ENCODE measurements at places on chromosomes 3 and 15.

DNA sequence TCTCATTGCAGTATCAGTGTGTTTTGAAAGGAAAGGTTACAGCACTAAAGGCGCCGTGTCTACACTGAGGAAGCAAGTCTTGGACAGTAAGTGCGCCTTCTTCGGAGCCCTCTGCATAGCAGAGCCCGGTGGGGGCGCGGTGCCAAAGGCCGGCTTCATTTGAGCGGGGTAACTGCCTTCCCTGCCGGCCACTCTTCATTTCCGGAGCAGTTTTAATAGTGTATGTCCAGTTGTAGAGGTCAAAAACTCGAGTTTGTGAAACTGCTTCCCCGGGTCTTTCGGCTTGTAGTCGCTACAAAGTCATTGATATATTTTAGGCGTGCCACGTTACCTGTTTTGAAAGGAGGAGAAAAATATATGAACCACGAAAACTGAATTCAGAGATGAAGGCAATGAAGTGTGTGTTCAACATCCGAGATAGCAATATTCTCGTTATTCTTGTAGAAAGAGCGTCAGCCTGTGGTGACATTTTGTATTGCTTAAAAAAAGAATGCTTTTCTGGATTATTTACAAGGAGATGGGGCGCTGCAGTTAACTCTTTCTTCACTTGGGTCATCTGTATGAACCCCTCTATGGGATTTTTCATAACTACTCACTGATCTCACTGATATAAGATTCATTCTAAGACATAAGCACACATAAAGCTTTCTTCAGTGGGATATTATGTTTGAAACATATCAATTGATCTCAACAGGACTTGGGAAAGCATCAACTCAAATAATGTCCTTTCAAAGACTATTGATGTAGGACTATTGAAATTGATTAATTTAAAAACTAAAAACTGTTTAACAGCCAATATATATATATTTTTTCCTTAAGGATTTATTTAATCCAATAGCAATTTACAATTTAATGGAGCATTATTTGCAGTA is 3.0 kb downstream of the ALCAM start:
- peak; percentile 12 for DNase-seq

- no peak for DNase-seq
Observed at GRCh38 chr3:133459400-133459799, 59.5 kb downstream of the BFSP2 start.

- no peak for DNase-seq
Observed at GRCh38 chr3:108008931-108009639, 81.7 kb downstream of the CD47 start.

DNA sequence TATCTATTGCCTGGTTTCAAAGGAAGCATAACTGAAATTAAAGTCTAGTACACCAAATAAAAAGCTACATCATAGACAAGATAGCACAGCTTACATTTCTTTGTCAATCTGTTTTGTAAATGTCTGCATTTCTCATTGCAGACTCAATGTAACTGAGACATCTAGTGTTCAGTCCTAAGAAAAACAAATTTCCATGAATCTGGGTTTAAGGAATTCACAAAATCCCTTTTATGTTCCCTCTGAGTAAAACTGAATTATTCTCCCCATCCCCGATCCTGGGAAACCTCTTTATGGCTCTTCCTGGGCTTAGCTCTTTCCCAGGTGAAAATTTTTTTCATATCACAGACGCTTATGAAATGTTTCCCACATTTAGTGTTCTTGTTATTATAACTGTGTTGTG is 21.6 kb upstream of the RASA2 start:
- DNase-seq, result no peak

DNA sequence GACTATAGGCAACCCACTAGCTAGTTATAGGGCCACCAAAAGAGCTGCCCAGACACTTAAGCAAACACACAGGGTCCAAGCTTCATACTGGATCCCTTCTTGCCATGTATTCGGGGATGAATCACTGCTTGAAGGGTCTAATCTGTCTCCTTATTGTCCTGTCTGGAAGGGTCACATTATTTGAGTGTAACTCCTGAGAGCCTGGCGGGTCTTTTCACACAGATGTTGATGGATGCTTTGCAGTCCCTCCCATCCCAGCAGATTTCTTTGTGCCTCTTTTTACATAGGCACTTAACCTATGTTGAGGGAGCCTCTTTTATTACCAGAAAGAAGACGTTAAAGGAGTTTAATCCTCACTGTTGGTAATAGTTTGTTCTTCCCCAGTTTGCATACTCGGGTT is 56.6 kb downstream of the BBX start:
- DNase-seq, result no peak

- no peak for DNase-seq
Observed at GRCh38 chr15:77208241-77208640, 137.3 kb upstream of the TSPAN3 start.

DNA sequence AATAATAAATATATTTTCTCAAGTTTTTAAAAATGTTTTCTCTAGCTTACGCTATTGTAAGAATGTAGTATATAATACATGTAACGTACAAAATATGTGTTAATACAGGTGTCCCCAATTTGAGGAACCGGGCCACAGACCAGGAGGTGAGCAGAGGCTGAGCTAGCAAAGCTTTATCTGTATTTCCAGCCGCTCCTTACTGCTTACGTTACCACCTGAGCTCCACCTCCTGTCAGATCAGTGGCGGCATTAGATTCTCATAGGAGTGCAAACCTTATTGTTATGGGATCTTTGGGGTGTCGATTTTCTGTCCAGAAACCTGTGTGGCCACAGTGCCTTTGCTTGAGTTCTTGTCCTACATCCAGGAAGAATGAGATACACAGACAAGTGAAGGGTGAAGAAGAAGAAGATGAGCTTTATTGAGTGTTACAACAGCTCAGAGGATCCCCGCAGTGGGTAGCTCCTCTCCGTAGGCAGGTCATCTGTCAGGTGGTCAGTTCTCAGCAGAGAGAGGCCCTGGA is 9.9 kb upstream of the TRIM59 start:
- DNase-seq, result no peak

DNA sequence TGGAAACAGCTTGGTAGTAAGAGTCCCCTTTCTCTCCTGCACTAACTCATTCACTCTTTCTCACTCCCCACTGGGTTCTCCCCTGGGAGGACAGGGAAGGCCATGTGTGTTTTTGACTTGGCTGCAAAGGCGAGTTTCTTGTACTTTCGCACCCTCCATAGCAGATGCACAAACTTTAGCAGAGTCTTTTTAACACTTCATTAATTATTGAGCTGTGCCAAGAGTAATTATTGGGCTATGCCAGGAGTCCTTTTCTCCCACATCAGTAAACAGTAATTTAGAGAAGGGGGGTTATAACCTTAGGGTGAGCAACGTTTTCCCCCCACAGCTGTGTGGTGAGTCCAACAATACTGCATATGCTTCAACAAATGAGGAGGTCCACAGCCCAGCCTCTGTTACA is 224.4 kb upstream of the ATP11B start:
- no peak for DNase-seq

DNA sequence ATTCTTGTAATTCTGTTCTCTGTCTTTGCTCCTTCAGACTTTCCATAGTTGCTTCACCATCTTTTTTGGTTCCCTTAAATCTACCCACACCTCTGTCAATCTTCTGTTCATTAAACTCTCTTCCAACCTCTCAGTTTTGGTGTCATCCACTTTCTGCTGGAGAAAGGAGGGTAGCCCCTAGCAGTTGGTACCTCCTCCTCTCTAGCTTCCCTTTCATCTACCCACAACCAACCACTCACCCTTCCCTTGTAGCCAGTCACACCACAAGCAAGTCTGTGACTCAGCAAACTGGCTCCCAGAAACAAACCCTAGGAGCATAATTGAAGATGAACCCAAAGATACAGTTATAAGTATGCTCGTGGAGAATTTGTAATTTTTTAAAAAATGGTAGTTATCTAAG is 318.6 kb downstream of the FHIT start:
- DNase-seq, result no peak

DNA sequence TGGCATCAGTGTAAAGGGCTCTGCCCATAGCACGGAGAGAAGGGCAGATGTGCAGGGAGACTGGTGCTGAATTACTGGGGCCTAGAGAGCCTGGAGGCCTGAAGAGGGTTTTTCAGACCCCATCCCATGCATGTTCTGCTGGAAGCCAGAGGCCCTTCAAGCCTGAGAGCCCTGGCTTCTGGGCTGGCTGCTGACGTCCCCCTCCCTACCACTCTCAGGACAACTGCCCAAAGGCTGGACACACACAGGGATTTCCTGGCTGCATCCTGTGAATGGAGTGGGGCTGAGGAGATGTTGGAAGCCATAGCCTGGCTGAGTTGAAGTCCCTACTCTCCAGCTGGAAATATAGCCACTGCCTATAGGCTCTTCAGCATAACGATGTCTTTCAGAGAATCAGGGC is 16.9 kb upstream of the DOCK3 start:
- no peak for DNase-seq

GRCh38 chr3:133777807-133778568 is 27.6 kb upstream of the SRPRB start:
- no peak for DNase-seq

DNA sequence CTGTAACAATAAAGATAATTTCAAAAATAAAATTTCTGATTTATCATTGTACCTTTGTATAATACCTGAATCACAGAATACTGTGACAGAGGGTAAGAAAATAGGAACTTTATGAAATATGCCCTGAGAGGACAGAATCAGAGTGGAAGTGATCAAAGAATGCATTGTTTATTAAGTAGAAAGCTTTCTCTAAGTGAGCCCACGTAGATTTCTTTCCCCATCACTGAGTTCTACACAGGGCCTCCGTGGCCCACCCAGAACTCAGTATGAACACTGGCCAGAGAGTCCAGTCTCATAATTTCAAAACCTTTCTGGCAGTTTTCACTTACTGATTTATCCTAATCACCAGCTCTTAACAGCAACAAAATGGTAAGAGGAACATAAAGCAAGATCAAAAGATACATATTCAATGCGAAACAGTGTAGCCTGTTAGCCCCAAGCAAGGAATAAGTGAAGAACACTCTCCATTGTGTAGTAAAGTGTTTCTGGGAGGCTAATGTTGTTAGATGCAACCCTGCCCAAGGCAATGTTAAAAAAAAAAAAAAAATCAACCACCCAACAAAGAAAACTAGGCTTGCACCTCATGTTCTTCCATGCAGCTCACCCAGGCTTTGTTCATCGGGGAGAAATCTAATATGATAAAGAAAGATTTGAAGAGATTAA is 341.3 kb downstream of the LSAMP start:
- DNase-seq, result no peak

DNA sequence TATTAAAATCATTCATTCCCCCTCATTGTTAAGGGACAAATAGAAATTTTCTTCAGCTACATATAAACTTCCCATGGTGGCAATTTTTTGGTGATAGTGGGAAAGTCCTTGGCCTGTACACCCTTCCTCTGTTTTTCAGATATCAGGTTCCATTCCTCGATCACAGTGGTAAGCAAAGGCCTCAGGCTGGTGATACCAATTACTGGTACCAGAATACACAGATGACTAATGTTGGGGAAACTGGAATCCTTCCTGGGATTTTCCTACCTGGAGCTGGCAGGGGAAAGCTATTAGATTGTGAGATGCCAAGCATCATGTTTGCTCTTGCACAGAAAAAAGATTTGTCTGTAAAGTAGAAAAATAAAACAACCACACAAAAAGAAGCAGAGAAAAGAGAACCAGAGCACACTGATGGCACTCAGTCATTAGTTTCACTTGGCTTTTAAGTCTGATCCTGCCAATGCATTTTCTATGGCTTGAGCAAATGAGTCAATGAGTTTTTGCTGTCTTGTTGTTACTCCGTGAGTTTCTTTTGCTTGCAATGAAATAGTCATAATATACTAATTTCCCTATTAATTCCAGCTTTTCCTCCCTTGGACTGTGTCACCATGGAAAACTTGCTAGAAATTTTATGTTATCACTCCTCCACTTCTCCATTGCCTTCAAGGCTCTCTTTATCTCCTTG is 795.0 kb downstream of the ROBO1 start:
- DNase-seq, result no peak

- no peak for DNase-seq
Observed at GRCh38 chr3:158768361-158768787, 33.5 kb upstream of the MFSD1 start.

DNA sequence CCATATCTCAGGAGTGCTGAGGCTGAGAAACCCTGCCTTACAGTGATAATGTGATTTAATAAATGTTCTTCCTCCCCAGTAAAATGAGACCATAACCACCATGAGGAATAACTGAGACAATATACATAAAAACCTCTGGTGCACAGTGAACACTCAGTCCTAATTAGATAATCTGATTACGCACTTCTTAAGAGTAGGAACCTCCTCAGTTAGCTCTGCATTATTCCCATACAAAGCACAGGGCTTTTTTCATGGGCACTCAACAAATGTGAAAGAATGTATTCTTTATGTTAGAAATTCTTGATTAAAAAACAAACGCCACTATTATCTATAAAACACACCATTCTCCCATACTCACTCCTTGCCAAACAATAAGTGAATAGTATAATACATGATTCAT is 97.0 kb downstream of the TNIK start:
- no peak for DNase-seq
